Stimulated activated CD8-positive, alpha-beta memory T cell treated with anti-CD3 and anti-CD28 coated beads, Interleukin-7, amount 100 ng/mL, for 1 hour (primary cell): ENCODE measurements at places on chromosomes 7 and 10.

DNA sequence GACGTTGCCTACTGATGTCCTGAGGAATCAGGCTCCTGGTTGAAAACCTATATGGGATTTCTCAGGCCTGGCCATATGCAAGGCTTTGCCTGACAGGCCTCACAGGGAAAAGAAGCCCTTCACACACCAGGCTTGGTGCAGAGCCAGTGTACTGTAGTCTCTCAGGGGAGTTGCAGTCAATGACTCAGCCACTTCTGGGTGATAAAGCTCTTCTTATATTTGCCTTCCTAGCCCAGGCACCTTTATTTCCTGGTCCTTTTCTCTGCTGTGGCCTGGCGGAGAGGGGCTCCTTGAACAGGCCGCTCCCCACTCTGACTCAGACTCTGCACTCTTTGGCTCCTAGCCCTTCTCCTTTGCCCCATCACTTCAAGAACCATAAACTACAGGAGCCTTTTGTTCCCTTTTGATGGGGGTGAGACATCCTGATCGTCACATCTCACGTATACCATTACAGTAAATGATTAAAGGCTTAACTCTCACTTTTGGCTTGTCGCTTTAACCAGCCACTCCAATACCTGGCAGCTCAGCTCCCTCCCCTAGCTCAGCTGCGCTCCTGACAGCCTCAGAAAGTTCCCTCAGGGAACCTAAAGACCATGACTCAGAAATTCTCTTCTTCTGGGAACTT is 33.5 kb downstream of the DPY19L1 start:
- DNase-seq = no peak

GRCh38 chr7:2602406-2603043 is 29.3 kb upstream of the TTYH3 start:
- no peak for DNase-seq

GRCh38 chr7:112386619-112387018 is 63.6 kb upstream of the IFRD1 start:
- DNase-seq = no peak

DNA sequence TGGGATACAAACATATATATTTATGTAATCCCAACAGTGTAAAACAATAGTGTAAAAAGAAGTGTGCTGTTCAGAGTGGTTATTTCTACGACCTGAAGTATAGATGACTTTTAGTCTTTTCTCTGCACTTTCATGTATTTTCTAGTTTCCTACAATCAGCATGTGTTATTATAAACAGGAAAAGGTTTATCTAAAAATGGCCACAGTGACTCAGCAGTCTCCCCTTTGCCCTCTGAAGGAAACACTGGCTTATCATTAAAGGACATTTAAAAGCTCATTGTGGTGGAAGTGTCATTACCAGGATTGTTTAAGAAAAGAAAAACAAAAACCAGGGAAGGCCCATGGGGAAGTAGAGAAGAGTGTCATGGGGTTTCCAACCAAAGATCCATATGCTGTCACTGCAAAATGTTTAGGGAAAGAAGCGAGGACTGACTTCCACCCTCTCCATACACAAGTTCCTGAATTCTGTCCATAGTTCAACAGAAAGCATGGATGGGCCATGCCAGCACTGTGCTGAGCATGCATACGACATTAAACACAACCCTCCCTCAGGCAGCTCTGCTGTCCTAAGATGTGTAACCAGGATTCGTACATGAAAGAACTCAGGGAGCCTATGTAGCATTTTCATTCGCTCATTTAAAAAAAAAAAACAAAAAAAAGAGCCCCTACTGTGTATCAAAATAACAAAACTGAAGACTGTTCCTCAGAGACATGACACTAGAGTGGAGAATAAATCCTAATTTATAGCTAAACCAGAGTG is 10.2 kb downstream of the CYREN start:
- DNase-seq = no peak

DNA sequence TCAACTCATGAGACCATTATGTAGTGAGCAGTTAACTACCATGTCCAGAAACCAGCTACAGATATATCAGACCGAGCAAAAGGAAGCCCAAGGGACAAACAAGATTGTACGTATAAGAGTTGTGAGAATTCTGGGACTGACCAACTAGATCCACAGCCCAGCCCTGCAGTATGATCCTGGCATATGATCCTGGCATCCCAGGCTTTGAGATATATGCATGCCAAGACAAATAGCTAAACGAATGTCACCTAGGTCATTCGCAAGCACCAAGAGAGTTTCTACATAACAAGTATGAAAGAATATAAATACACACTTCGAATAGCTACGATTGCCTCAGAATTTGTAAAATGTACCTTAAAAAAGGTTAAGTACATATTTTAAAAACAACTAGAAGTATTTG is 56.4 kb upstream of the PMPCB start:
- DNase-seq = no peak

DNA sequence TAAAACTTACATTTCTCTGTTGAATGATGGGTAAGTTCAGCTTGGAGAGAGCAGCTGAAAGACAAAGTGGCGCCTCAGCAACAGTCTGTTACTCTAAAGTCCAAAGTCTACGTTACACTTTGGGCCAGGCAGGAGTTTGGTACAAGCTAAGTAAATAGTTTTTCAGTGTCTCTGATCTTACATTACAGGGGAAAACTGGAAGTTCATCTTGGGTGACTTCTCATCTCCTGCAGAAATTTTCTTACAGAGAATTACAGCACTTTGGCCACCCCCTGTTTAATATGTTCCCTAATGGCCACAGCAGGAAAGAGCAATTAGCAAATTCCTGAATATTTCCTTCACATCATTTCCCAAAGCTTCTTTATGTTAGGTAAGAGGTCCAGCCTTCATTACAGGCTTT is 67.1 kb downstream of the ABCC2 start:
- no peak for DNase-seq

- DNase-seq = no peak
Measured at GRCh38 chr10:97163781-97164501, 21.8 kb downstream of the SLIT1 start.

- DNase-seq = no peak
Measured at GRCh38 chr7:80661729-80662128, 23.3 kb downstream of the CD36 start.

DNA sequence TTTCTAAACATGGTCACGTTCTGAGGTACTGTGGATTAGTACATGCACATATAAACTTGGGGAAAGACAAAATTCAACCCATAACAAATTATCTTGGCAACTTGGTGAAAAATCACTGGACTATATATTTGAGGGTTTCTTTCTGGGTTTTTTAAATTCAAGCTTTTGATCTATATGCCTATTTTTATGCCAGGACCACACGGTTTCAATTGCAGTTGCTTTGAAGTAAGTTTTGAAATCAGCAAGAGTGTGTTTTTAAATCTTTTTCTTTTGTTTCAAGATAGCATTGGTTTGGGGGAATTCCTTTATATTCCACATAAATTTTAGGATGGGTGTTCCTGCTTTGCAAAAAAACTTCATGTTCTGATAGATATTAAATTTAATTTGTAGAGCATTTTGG is 406.4 kb upstream of the VWC2 start:
- DNase-seq = no peak

DNA sequence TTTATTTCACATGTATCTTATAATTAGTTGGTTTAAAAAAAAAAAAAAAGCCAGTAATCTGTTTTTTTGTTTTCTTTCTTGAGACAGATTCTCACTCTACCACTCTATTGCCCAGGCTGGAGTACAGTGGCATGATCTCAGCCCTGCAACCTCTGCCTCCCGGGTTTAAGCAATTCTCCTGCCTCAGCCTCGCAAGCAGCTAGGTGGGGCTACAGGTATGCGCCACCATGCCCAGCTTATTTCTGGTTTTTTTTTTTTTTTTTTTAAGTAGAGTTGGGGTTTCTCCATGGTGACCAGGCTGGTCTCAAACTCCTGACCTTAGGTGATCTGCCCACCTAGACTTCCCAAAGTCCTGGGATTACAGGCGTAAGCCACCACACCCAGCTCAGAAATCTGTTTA is 34.1 kb upstream of the CAPZA2 start:
- no peak for DNase-seq

- no peak for DNase-seq
Measured at GRCh38 chr7:104961821-104962220, 52.2 kb upstream of the KMT2E start.

DNA sequence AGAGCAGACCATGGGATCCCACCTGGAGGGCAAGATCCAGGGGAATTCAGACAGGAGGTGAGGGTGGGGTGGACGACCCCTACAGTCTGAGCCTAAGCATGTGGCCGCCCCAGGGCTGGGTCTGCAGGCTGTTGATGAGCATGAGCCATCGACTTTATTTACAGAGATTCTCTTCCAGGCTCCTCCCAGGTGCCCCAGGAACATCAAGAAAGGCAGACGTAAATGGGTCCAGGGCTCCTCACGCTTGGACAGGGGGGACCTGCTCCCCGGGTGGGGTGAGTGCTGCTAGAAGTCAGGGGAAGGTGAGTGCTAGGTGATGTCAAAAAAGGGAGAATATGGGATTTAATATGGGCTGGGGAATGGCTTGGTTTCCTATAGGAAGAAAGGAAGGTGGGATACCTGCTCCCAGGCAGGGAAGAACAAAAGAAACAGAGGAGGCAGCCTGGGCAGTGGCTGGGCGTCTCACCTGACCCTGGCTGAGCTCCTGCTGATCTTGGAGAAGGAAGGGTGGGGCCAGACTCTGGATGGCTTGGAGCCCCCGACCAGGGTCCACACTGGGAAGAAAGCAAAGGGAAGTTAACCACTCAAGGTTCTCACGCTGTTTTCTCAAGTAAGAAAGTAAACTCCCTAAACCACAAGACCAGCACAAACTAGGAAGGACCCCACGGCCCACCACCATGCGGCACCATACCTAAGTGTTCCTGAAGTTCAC is 162.1 kb upstream of the SHH start:
- no peak for DNase-seq

- no peak for DNase-seq
Measured at GRCh38 chr7:105477908-105478307, 44.2 kb downstream of the PUS7 start.

GRCh38 chr7:70017357-70017756 is 419.1 kb downstream of the AUTS2 start:
- DNase-seq = no peak

- DNase-seq = no peak
Measured at GRCh38 chr10:71878327-71879034, 27.4 kb upstream of the PSAP start.

- no peak for DNase-seq
Measured at GRCh38 chr7:151790830-151791620, 85.9 kb downstream of the PRKAG2 start.

DNA sequence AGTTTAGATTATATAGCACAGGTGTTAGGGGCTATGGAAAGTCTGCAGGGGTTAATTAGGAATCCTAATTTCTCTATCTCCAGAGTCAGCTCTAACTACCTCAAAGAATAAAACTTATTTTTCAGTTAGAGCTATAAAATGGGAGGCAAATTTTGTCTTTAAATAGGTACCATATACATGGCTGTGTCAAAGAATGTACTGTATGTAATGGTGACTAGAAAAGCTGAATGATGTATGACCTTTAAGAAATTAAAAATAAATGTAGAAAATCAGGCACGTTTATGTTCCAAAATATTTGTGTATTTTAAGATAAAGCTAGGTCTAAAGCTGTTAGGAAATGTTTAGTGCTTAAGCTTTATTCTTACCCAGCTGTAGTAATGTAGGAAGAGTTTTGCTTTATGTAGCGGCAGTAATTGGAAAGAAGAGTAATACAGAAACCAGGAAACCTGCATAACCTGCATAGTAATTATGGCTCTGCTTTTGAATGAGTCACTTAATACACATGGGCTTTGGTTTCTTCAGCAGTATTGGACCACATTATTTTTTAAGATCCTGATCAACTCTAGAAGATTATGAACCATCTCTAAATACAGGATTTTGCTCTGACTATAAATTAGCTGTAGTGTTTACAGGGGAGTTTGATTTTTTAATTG is 85.0 kb downstream of the KMT2E start:
- DNase-seq = no peak

DNA sequence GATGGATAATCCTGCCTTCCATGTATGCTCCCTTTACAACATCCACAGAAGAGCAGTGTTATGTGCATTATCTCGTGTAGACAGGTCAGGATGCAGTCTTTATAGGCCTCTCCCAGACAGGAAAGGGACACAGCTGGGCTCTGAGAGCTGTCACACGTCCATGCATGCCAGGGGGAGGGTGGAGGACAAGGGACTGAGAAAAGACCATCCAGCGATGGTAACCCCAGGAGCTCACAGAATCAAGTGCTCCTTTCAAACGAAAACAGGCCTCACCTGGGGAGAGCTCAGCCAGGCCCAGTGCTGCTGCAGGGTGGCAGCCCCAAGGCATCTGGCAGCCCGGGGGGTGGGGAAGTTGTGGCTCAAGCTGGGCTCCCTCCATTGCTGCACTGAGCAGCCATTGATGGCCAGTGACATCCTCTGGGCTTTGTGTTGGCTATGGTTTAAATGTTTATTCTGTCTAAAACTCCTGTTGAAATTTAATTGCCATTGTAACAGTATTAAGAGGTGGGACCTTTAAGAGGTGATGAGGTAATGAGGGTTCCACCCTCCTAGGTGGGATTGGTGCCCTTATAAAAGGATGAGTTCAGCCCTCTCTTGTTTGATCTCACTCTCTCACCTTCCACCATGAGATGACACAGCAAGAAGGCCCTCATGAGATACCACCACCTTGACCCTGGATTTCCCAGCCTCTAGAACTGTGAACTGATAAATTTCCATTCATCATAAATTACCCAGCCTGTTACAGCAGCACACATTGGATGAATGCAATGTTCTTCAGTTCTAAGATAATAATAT is 15.7 kb downstream of the JCAD start:
- no peak for DNase-seq

- no peak for DNase-seq
Measured at GRCh38 chr7:44827567-44827966, 20.3 kb downstream of the H2AZ2 start.

GRCh38 chr10:123135415-123136141 is at the start of gene HMX3:
TSS of gene HMX3 (plus strand) at chr10:123135970. CDS start at chr10:123136051, 81 bp downstream.
- no peak for DNase-seq

DNA sequence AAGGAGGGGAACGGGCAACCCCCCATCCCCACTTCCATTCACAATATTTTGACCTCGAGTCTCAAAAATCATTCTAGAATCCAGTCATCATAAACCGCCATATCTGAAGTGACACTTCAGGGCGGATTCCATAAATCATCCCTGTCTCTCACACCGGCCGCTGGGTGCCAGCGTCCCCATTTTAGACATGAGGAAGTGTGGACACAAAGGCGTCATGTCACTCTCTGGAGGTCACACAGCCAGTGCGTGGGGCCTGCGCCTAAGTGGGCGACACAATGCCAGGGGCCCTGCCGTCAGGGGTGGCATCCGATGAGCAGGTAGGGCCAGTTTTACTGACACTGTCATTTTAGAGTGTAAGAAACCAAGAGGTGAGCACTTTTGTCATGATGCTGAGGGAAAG is 19.5 kb downstream of the KCNH2 start:
- DNase-seq = no peak

DNA sequence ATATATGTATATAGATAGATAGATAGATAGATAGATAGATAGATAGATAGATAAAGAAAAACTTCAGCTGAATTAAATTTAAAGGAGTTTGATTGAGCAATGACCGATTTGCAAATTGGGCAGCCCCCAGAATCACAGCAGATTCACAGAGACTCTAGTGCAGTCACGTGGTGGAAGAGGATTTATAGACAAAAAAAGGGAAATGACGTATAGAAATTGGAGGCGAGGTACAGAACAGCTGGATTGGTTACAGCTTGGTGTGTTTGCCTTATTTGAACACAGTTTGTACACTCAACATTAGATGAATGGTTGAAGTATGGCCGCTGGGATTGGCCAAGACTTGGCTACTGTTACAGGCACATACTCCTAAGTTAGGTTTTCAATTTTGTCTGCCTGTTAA is 8.2 kb upstream of the PODXL start:
- DNase-seq = no peak
